Dorsolateral prefrontal cortex (tissue), 122 donors: ENCODE measurements at places on chromosomes 7 and 10.
A peak's percentile ranks its signal among the peaks of the same experiment; 100 is the strongest.

GRCh38 chr7:1538544-1539180, 8.2 kb downstream of the MAFK start:
- no peak for DNase-seq

GRCh38 chr7:141512597-141512996, 38.6 kb upstream of the AGK start:
- DNase-seq = no peak

GRCh38 chr7:77330169-77330882, 85.8 kb downstream of the GSAP start:
- DNase-seq = no peak

DNA sequence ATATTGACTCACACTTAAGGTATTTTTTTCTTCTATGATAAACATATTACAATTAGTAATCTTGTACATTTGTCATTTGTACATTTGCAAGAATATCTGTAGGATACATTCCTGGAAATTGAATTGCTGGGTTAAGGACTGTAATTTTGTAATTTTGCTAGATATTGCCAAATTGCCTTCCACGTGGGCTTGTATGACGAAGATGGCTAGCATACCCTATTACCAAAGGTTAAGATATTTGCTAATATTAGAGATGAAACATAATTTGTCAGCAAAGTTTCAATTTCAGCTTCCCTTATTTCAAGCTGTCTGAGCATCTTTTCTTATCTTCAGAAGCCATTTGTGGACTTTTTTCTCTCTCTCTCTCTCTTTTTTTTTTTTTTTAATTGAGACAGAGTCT, 1.0 kb upstream of the LYZL2 start:
- DNase-seq = no peak

DNA sequence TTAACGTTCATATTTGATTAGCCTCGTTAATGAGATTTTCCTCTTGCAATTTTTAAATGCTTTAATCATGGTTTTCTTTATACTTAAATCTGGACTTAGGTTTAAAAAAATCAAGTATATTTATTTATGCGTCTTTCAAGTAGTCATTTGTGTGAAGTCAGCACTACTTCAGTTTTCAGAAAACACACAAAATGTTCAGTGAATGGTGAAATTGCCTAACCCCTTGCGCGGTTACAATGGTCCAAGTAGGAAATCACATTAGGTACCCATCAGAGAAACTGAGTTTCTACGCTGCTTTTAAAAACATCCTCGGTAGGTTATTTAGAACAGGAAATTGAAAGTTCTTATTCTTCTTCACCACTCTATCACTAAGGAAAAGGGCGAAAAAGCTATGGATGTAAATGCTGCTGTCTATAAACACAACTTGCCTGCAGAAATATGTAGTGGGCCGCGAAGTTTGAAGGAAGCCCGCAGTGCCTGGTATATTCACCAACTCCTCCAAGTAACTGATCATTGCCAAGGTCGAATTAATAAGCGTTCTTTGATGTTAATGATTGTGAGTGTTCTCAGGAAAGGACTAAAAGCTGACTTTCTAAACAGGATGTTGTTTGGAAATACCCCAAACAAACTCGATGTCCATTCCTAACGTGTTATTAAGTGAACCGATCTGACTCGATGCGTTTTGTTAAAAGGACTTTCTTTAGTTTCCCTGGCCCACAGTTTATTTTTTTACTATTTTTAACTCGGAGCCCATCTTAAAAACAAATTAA, 1.0 kb downstream of the SYPL1 start:
- no peak for DNase-seq

DNA sequence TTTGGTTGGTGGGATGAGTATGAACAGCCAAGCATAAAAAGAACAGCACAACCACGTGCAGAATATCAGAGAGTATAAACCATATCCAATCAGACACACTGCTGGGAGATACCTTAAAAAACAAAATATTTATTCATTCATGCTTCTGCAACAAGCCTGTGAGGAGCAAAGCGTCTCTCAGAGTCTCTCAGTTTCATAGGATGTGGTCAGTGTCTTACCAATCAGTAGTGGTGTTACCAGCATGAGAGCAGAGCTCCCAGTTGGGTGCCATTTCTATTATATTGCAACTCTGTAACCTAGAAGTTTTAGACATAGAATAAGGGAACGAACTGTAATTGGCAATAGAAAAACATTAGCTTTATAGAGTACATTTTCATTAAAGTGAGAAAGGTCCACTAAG, 445.9 kb upstream of the LRRN3 start:
- DNase-seq = no peak

- no peak for DNase-seq
These were observed 33.8 kb upstream of the COL1A2 start for GRCh38 chr7:94360926-94361325.

DNA sequence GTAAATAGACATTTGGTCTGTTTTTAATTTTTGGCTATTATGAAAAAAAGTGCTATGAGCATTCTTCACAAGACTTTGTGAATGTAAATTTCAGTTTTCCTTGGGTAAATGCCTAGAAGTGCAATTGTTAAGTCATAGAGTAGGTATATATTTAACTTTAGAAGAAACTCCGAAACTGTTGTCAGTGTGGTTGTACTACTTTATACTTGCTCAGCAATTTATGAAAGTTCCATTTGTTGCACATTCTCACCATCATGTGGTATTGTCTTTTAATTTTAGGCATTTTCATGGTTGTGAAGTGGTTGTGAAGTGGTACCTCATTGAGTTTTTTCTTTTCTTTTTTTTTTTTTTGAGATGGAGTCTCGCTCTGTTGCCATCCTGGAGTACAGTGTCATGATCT, 60.0 kb downstream of the TYW1 start:
- no peak for DNase-seq

DNA sequence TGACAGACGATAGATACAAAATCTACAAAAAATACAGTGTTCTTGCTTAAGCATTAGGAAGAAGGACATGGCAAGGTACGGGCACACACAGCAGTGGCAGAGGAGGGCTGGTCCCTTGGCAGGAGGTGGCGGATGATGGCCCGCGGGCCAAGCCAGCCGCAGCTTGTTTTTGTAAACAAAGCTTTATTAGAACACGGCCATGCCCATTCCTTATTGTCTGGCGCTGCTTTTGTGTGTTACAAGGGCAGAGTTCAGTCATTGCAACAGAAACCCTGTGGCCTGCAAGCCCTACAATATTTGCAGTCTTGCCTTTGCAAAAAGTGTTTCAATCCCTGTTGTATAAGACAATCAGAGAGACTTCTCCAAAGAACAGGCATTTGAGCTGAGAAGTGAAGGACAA, 30.7 kb downstream of the FGFR2 start:
- DNase-seq = no peak

DNA sequence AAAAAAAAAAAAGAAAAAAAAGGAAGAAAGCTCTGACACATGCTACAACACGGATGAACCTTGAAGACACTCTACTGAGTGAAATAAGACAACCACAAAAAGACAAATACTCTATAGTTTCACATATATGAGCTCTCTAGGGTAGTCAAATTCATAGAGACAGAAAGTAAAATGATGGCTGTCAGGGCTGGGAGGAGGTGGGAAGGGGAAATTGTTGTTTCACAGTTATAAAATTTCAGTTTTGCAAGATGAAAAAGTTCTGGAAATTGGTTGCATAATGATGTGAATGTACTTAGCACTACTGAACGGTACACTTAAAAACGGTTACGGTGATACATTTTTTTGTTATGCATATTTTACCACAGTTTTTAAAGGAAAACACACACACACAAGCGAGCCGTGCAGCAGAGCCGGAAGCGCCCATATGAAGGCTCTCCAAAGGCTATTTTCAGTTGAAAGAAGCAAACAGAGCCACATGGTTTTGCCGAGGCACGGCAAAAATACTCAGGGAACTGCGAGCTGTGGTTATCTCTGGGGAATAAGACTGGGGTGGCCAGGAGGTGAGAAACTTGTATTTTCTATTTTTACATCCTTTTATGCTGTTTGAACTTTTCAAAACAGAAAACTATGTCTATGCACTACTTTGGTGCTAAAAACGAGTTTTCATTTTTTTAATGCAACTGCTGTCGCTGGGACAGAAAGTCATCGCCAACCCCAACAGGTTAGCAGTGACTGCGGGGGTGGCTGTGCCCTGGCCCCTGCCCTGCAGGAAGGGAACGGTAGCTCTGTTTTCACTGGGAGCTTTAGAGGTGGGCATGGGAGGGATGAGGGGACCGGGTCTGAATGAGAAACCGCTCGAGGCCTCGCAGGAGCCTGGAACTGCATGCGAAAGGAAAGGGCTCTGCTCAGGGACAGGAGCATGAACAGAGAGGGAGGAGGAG, 132.9 kb downstream of the OAT start:
- DNase-seq = peak; percentile 71
